ENCODE measurements at places on chromosomes 4 and X.

DNA sequence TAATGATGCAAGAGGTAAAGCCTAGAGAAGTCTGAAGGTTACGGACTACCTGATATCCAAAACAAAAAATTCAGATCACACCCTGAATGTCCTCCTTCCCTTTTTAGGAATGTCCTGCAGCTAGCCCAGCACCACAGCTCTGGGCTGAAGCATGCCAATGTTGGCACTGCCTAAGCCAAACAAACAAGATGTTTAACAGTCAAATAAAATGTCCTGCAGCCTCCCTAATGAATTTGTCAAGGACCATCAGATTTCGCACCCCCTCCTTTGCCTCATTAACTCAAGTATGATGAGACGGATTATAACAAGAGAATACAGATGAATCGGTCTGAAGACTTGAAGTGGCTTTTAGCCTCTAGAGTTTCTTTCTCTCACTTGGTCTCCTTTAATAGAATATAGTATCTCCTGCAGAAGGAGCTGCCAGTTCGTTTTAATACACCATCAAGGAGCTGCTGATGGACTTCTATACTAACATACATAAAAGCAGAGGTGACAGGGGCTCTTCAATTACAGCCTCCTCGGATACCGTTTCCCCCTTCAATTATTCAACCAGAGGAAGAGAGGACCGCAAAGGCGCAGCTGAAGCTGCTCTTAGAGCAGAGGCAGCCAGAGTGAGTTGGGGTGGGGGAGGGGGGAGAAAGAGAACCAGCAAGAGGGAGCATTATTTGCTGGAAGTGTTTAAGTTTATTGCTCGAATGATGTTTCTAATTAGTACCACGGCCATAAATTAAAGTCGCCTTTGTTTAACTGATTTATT lies 3.0 kb upstream of the MAB21L2 start:
- DNase-seq: no peak

- no peak for DNase-seq
These were observed 48.6 kb downstream of the BMPR1B start for GRCh38 chr4:94806376-94806775.

- DNase-seq: no peak
These were observed 298.9 kb downstream of the PDGFC start for GRCh38 chr4:156672492-156673305.

DNA sequence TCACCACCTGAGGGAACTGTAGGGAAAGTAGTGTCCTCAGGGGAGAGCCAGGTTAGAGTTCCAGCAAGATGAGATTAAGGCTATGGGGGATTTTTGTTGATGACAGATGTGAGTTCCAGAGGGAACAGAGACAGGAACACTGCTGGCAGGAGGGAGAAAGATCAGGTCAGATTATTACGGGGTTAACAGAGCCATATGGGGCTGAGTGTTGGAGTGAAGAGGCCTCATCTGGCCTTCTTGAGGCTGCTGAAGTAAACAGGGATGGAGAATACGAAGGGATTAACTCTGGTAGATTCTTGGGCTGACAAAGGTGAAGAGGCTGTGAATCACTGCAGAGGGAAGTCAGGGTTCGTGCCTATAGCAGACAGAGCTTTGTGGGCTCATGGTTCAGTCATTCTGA lies 47.9 kb upstream of the POU4F2 start:
- no peak for DNase-seq

GRCh38 chr4:158129694-158130093 lies 43.1 kb downstream of the GASK1B start:
- no peak for DNase-seq

- no peak for DNase-seq
These were observed 1.8 kb upstream of the OTUD4 start for GRCh38 chr4:145182222-145182621.

Measured in cortex of kidney (tissue), 1 donor.